ENCODE measurements at places on chromosomes 2 and 18.
A peak's percentile ranks its signal among the peaks of the same experiment; 100 is the strongest.

- peak; percentile 25 for DNase-seq
Observed at GRCh38 chr18:75408554-75409506, 18.7 kb downstream of the SMIM21 start.

- no peak for DNase-seq
Observed at GRCh38 chr18:54440292-54440691, 82.6 kb downstream of the C18orf54 start.

GRCh38 chr2:166609183-166609959, 115.3 kb upstream of the SCN7A start:
- no peak for DNase-seq

DNA sequence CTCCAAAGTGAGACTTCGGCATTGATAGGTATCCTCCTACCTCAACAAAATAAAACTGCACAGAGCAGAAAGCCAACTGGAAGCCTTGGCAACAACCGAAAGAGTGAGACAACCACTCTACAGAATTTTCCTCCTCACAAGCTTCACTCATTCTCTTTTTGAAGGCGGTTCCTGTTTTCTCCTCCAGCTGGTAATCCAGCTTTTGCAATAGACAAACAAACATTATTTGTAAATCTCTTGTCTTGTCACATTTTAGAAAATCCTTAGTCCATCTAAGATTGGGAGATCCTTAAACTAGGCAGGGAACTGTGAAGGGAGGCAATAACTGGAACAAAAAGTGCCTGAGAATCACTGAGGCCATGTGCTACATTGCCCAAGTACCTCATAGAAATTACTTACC, 332.4 kb downstream of the BCL11A start:
- no peak for DNase-seq

- DNase-seq = no peak
Observed at GRCh38 chr18:53070788-53071187, 730.8 kb downstream of the DCC start.

DNA sequence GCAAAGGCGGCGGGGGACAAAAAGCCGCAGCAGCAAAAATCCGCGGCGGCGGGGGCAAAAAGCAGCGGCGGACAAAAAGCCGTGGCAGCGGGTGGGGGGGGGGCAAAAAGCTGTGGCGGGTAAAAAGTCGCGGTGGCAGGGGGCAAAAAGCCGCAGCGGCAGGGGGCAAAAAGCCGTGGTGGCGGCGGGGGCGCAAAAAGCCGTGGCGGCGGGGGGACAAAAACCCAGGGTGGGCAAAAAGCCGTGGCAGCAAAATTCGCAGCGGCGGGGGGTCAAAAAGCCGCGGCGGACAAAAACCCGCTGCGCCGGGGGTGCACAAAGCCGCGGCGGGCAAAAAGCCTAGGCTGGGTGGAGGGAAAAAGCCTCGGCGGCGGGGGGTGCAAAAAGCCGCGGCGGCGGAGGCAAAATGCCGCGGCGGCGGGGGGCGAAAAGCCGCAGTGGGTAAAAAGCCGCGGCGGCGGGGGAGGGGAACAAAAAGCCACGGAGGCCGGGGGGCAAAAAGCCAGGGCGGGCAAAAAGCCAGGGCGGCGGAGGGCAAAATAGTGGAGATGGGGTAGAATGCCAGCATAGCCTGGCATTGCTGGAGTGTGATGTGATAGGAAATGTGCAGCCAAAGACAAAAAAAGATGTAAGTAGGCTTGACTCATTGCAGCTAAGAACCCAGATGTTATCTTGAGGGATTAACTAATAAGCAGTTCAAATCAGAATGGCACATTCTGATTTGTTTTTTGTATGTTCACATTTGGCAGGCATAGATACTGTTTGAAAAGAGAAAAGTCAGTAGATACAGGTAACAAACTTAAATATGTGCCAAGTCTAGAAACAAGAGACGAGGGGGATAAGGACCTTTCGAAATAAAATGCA, 1076.3 kb downstream of the RPIA start:
- no peak for DNase-seq

GRCh38 chr2:200469708-200470211, 40.1 kb downstream of the KCTD18 start:
- no peak for DNase-seq

GRCh38 chr2:3738454-3738853, 35.1 kb downstream of the DCDC2C start:
- DNase-seq = no peak

DNA sequence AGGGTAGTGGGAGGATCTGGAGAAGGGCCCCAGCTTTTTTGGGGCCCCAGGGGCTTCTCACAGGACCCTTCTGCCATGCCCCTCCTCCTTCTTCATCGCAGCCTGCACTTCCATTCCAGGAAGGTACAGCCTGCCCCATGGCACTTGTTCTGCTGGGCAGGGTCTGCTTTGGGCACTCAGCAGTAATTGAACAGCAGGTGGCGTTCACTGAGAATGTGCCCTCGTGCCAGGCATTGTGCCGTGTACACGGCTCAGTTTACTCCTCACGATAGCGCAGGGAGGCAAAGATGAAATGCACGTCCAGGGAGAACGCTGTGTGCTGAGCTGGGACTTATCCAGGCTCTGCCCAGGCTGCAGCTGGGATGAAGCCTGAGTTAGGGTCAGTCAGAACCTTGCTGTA, 54.8 kb upstream of the ASB18 start:
- no peak for DNase-seq

GRCh38 chr2:225310745-225311144, 88.8 kb upstream of the NYAP2 start:
- no peak for DNase-seq

GRCh38 chr2:150431561-150432311, 55.7 kb downstream of the RND3 start:
- DNase-seq = no peak

DNA sequence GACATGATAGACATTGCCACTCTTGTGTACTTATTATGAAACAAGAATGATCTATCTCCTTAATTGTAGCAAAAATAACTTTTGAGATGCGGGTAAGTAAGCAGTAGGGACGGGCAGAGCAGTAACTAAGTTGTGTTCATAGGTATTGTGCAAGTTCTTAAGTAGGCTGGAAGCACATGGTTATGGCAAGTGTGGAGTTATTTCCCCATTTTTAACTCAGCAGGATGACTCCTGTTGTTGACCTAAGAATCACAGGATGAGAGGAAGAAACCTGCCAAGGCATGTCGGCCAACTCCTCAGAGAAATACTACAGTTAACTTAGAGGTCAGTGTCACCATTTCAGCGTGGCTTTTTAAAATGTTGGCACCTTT, 51.1 kb upstream of the FN1 start:
- no peak for DNase-seq

DNA sequence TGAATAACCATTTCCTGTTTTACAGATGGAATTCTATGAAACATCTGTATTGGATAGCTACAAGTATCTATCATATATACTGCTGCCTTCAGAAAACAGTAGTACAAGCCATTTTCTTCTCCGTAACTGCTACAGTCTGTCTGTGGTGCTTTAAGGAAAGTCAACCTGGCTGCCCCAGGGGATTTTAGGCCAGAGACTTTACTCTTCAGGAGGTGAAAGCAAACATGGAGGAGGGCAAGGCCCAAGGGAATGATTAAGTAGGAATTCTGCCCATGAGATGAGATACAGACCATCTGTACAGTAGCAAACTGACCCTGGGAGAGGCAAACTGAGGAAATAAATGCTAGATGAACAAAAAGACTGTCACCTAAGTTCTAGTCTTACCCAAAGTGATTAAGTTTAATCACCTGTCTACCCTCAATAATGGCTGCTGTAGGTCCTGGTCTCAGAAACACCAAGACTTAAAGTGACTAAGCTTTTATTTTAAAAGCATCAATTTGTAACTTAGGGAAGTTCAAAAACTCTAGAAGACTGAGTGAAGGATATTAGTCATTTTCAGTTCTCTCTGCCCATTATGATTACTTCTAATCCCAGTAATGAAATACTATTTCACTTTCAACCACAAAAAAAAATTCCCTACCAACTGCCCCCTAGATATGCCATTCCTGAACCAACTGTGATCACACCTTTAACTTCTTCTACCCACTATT, 14.8 kb downstream of the MBD2 start:
- DNase-seq = no peak

- DNase-seq = no peak
Observed at GRCh38 chr18:38369772-38370690, 804.4 kb upstream of the CELF4 start.

DNA sequence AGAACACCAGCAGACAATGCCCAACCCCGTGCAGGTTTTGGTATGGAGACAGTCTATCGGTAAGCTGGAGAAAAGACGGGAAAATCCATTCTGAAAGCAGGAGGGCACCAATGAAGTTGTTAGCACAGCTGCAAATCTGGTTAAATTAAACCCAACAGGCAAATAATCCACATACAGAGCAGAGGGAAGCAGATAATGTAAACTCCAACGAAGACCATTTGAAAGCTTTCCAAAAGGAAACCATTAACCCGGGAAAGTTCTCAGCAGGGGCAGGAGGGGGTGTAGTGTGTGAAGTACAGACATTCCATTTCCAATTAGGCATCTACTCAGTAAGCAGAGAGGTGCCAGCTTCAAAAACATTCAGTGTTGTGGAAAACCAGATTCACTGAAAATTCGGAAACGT, 10.3 kb downstream of the EDAR start:
- no peak for DNase-seq

Data from stimulated activated naive CD4-positive, alpha-beta T cell treated with Interleukin-2 at 50 U/mL for 16 hours (primary cell).